ENCODE measurements at places on chromosomes 4 and X.

DNA sequence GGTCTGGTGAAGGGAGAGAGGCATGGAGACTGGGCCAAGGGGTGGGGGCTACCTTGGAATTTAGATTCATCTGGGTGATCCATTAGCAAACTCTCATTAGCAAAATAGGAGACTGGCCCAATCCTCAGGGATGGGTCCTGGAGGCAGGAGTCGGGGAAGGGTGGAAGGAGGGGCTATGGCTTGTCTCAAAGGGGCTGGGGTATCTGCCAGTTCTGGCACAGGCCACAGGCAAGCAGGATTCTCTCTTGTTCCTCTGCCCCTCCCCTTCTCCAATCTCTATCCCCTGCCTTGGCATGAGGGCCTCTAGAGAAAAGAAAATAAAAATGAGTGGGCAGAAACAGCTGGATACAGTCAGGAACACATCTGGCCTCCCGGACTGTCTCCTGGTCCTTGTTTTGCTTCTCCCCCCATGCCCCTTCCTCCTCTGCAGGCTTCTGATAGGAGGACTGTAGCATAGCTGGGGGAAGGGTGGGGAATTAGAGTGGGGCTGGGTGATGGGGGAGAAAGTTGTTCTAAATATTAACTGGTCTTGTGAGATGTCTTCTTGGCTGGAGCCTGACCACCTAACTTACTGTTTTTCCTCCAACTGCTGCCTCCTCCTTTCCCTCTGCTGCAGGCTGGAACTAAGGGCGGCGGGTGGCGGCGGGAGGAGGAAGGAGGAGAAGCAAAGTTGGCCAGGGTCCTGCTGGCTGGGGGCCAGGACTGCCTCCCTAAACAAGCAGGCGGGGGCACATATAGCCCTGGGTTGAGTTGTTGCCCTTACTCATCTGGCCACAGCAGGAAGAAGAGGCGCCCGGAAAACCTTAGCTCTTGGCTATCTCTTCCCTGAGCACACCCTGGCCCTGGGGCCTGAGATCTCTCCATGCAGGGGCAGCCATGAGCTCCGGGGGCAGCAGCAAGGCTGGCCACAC is 53.3 kb upstream of the LAS1L start:
- DNase-seq: peak; percentile 9

DNA sequence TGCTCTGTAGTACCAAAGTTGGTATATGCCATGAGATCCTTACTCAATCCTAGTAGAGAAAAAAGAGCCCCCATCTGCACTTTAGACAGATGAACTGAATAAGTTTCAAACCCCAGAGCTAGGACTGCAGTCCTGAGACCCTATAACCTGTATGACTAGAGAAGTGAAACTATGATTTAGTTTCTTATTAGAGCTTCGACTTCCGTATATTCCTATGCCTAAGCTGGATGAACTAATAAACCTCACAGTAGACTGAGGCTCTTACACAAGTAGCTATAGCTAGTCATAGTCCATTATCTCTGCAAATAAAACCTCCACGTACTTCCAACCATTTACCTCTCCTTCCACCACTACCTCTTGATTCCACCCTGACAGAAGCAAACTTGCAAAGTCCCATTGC is 6.3 kb upstream of the OTUD4 start:
- no peak for DNase-seq

GRCh38 chr4:7547368-7548040 is 112.8 kb upstream of the PSAPL1 start:
- DNase-seq: no peak

DNA sequence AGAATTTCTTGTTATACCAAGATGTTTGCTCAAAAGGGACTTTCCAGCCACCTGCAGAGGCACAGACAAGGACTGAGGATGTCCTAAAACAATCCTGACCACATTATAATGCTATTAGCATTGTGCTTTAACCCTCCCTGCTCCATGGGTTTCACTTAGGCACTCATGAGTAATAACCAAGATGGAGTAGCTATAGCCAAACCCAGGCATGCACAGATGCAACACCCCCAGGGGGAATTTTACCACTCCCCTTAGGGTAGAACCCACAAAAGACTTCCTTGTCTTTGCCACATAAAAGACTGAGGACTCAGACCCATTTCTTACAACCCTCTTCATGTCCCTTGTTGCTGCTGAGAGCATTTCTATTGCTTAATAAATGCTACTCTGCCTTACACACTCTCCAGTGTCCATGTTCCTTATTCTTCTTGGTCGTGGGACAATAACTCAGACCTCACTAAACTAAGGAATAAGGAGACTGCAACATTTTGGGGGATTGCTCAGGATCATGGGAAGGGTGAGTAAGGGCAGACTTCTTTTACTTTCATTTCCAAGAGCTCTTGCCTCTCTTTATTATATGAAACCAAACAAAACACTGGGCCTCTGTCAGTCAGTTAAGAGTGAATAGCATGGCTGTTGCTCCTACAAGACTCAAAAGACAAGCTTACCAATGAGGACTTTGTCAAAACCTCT is 103.5 kb downstream of the TECRL start:
- no peak for DNase-seq

GRCh38 chrX:68492583-68492982 is 6.3 kb upstream of the YIPF6 start:
- no peak for DNase-seq

GRCh38 chrX:9390693-9391368 is 74.0 kb upstream of the TBL1X start:
- DNase-seq: no peak

GRCh38 chr4:53228036-53228435 is 137.8 kb downstream of the SCFD2 start:
- DNase-seq: no peak

- DNase-seq: no peak
Measured at GRCh38 chr4:100870940-100871772, 353.3 kb upstream of the EMCN start.

DNA sequence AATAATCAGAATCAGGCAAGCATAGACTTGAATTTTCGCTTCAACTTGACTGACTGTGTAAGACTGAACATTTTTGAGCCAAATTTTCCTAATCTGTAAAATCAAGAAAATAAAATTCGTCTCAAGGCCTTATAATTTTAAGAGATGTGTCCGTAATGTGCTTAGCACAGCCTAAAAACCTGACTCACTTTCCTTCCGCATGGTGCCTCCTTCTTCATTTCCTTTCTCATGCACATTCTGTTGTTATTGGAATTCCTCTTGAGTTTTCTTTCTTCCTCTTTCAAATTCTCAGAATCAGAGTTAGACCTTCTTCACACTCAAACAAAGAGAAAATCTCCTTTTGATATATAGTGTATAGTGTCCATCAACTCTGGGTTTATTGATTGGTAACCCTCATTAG is 208.9 kb upstream of the SLIT2 start:
- DNase-seq: no peak

DNA sequence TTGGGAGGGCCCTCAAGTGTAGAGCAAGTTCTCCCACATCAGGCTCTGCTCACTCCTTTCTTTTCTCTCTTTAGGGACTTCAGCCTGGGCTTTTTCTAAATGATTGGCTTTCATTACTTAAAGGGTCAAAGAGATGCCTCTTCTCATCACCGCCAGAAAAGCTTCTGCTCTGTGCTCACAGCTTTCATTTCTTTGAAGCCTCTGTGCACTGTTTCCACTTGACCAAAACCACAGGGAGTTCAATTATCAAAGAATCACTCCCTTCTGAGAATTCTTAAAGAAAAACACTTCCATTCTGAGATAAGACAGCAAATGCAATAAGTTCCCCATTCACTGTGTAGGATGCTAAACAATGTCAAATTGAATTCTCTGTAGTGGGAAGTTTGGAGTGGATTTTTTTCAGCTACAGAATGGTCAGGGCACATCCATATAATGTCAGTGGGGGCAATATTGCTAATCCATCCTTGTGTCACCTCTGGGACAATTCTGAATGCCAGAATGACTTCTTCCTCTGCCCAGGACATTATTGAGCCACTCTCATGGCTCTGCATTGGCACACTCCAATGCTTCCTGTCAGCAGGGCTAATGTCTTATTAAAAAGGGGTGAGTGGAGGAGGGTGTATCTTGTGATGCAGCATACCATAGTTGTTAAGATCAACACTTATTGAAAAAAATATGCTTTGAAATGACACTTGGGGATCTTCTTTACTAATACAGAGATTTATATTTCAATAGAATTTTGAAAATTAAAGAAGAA is 217.6 kb downstream of the SNCA start:
- DNase-seq: no peak

DNA sequence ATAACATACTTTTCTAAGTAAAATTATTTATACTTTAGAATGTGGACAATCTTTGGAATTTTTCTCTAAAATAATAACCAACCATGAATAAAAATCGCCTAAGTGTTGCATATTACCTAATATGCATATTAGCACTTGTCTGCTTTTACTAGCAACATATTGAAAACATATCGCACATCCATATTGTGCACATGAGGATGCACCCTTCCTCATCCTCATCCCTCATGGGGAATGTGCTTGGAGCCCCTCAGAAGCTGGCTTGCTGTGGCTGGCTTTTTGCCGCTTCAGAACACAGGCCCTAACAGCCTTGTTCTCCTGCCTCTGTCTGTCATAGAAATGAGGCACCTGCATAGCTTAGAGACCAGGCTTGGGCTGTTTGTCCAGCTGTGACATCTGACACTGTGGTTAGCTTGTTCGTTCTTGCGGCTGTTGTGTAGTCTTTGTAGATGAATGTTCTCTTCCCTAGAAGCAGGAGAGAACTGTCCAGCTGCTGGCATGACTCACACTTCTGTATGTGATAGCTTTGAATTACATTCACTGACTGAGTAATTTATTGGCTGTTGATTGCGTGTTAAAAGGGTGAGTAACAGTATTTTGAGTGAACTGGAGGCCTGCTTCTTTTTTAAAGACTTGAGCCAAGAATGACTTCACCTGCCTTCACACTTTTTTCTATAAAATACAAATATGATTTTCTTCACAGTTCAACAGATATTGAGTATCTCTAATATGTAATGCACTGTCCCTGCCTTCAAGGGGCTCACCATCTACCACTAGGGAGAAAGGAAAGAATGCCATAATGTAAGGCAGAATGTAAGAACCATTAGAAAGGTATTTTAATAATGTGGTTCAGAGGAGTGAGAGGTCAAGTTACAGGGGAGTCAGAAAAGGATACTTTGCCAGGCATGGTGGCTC is 81.9 kb downstream of the HMGB2 start:
- DNase-seq: peak; percentile 97

- no peak for DNase-seq
Measured at GRCh38 chrX:24294619-24295018, 19.2 kb downstream of the SUPT20HL2 start.

- DNase-seq: no peak
Measured at GRCh38 chrX:21947671-21948070, 7.2 kb downstream of the SMS start.

All from fibroblast of skin of left biceps (primary cell).